ENCODE measurements at places on chromosomes 1 and 21.

DNA sequence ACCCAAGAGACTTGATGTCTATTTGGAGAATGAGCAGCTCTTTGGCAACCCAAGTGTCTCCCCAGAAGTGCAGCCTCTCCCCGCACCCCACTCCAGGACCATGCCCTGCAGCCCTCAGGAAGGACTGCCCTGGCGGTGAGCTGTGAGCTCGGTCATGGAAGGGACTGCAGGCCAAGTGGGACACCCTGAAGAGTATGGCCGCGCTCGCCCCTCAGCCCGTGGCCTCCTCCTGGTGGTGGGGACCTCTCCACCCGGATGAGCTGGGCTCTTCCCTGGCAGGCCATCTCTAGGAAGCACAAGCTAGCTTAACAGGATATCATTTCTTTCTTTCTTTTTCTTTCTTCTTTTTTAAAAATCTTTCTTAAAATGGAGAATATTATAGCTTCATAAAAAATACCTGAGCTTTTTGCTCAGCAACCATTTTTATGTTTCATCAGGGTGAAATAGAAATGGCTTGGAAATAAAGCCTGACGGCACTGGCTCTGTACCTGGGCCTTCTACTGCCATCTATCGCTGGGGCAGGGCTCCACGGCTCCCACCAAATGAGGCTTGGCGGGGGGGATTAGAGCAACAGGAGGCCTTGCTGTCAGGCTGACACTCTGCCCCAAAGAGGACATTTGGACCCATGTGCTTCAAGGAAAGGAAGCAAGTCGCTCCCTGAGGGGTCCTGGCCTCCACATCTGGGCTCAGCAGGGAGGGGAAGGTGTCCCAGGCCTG lies 296.2 kb upstream of the VAMP3 start:
- DNase-seq, result no peak

DNA sequence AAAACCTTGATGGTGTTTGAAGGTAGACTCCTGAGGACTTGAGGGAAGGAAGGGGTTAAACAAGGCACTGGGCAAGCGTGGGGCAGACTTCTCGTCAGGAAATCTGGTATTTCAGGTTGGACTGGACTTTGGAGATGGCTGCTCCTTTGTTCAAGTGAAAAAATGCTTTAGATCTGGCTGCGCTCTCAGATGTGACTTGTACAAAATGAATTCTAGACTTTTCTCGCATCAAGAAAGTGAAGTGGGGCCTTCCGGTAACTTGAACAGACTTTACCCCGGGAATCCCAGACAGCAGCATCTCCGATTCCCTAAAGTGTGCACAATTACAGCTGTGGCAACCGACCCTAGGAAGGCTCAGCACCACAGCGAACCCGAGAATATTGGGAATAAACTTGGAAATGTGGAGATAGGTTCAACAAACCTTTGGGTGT lies 44.3 kb upstream of the ERRFI1 start:
- DNase-seq, result no peak

DNA sequence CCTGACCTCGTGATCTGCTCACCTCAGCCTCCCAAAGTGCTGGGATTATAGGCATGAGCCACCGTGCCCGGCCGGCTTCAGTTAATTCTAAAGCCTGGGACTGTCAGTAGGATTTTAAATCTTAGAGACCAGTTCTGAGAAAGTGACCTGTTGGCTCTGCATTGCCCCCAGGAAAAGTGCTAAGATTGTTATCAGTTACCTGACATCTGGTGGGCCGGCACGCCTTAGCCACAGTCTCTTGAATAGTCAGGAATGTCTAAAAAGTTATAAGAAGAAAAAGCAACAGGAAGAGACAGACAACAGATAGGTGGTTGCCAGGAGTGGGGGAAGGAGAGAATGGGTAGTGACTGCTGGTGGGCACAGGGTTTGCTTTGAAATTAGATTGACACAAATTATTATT lies 35.1 kb downstream of the RABGAP1L start:
- no peak for DNase-seq

GRCh38 chr1:51310871-51311613 lies 19.3 kb downstream of the TTC39A start:
- no peak for DNase-seq

GRCh38 chr21:36080386-36080785 lies 10.6 kb downstream of the CBR1 start:
- DNase-seq, result no peak

DNA sequence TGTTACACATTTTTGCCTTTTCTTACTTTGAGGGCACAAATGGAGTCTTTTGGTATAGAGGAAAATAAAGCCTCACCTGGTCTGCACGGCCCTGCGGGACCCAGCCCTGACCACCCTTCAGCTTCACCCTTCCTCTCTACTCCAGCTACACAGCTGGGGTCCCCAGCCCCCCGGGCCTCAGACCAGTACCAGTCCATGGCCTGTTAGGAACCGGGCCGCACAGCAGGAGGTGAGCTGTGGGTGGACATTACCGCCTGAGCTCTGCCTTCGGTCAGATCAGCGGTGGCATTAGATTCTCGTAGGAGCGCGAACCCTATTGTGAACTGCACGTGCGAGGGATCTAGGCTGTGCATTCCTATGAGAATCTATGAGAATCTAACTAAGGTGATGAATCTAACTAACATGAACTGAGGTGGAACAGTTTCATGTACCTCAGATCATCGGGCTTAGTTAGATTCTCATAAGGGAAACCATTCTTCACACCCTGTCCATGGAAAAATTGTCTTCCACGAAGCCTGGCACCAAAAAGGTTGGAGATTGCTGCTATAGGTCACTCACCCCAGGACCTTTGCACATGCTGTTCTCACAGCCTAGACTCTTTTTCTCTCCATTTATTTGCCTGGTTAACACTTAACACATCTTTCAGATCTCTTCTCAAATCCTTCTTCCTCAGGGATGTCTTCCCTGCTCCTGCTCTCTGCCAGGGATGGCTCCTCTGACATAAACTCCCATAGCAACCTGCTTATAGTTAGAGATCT lies 37.5 kb upstream of the ECE1 start:
- no peak for DNase-seq

GRCh38 chr1:24541711-24542346 lies 14.1 kb upstream of the NCMAP start:
- DNase-seq, result no peak

DNA sequence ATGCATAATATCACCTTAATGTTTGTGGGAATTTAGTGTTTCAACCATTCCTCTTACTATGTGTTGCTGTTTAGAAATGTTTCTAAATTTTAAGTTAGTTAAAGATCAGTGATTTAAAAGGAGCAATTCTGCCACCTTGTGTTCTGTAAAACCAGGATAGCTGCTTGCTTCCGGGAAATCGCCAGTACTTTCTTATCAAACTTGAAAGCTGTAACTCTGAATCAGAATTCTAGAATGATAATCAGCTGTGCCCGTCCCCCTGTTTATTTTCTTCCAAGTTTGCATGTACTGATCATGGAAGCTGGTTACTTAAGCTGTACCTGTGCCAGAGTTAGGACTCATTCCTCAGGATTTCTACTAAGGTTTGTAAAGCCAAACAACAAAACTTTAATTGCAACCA lies 656.4 kb downstream of the LTN1 start:
- no peak for DNase-seq

DNA sequence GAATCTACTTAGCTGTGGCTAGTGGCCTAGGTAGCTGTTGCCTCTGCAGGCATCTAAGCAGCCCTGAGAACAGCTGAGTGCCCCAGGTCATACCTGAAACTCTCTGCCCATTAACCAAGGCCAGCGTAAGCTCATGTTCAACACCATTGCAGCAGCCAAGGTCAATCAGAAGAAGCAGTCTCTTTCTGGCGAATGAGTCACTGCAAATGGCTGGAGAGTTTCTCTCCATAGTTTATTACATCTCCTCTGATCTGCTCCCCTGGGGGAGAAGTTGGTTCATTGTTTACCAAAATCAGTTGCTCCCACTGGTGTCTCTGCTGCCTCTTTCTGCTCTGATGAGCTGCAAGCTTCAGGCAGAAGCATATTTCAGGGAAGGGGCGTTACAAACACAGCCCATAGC lies 6.9 kb upstream of the BCL9 start:
- no peak for DNase-seq

- no peak for DNase-seq
Observed at GRCh38 chr1:92851729-92852128, 19.9 kb downstream of the RPL5 start.

GRCh38 chr1:234906654-234907053 lies 222.0 kb downstream of the TOMM20 start:
- DNase-seq, result no peak

DNA sequence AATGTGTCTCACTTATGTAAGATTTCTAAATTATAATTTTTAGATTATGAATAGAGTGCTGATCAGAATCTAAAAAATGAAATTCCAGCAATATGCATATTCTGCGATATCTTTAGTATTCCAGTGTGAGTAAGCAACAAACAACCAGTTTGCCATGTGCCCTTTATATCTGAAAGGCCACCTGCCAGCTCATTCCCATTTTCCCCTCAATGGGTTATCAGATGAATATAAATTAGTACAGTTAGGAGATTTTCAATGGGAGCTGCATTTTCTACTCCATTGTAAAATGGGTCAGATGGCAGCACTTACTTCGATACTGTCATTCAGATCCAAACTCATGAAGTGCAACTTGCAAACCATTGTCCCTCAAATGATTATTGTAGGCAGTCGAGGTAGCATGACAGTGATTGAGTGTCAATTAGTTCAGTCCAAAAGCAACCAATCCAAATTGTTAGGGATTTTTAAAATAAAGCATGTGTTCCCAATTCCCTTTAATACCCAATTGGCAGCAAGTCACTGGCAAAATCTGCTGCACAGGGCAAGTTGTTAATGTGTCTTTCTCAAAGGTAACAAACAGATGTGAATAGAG lies 680.3 kb downstream of the LRRIQ3 start:
- no peak for DNase-seq

- no peak for DNase-seq
Observed at GRCh38 chr1:202587859-202588485, 122.3 kb downstream of the SYT2 start.

- no peak for DNase-seq
Observed at GRCh38 chr1:1771096-1771495, 7.2 kb downstream of the NADK start.

DNA sequence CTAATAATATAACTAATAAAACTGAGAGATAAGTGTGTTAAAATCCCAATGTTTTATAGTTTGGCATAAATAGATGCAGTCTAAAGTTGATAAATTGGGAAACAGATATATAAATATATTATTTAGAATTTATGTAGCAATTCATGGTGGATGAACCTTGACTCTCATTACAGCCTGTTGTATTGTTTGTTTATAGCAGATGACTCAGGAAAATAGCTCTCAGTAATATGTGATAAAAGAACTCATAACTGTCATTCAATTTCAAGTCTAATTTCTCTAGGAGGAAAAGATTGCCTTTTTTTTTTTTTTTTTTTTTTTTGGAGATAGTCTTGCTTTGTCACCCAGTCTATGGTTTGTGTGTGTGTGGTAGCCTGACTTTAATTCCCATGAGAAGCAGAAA lies 603.2 kb upstream of the PKN2 start:
- DNase-seq, result no peak

DNA sequence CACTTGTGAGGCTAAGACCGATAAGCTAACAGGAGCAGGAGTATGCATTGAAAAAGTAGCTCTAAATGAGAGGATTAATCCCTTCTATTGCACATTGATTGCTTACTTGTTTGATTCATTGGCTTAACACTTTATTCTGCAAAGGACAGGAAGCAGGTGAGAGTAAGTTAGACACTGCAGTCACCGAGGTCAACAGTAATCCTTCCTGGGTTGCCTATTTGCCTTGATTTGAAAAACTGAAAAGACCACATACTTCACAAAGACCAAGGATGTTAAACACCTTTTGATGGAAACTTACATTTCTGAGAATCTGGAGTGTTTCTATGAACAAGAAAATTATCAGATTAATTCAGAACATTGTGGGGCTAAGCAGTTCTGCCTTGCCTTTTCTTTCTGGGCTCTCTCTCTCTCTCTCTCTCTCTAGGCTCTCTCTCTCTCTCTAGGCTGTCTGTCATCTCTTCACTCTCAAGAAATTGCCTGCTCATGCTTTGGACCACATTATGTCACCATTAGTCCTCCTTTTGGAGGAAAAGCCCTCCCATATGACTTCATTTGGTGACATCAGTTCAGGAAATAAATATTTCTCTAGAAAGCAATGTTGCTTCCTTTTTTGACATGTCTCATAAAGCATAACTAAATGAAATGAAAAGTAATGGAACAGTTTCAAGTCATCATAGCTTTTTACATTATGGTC lies 103.8 kb downstream of the TNFSF18 start:
- DNase-seq, result peak; percentile 79

GRCh38 chr1:209427811-209428210 lies 155.7 kb upstream of the CAMK1G start:
- no peak for DNase-seq

- no peak for DNase-seq
Observed at GRCh38 chr1:42658877-42659337, 684 bp downstream of the PPIH start.

DNA sequence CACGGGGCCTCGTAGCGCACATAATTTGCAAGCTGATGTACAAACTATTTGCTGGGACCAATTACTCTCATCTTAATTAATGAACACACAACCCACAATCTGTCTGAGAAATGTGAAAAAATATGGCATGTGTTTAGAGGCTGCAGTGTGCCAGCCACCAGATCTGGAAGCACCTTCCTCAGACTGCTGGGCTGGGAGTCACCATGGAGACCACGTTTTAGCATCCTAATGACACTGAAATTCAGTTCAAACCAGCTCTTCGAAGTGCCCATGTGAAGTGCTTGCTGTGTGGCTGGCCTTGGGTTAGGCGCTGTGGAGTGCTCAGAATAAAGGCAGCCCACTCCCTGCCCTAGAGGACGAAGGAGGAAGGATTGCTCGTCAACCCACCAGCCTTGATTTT lies 482.4 kb downstream of the OMA1 start:
- no peak for DNase-seq

- DNase-seq, result peak; percentile 95
Observed at GRCh38 chr1:210582205-210582970, 253.7 kb downstream of the HHAT start.

- DNase-seq, result no peak
Observed at GRCh38 chr1:43861337-43861736, 72.3 kb upstream of the ARTN start.

- no peak for DNase-seq
Observed at GRCh38 chr1:211229365-211229759, 29.8 kb upstream of the RCOR3 start.

DNA sequence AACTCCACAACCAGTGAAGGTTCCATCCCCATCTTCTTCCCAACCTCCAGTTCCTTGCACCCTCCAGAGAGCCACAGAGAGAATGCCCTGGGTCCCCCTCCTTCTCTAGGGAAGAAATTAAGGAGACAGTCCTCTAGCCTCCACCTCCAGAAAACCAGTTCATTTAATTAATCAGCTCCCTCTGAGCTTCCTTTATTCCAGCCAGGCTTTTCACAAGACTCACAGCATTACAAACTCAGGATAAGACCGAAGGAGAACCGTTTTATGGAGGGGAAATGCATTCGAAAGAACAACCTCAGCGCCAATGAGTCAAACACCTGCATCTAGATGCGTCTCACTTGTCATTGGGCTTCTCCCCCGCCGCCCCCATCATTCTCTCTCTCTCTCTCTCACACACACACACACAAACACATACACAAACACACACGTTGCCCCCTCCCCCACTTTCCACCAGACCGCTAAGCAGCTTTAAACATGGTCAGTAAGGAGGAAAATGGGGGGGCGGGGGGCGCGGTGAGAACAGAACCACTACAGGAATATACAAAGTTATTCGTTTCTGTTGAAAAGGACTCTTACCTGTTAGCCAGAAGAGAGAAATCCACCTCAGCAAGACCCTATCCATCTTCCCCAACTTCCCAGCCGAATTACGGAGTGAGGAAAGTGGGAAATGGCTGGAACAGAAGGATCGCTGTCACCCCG lies 544 bp downstream of the ILDR2 start:
- no peak for DNase-seq

Measured in hematopoietic multipotent progenitor cell (in vitro differentiated cells).